H54 (cell line): ENCODE measurements at places on chromosomes 16 and 17.

GRCh38 chr17:56231693-56232092 is 78.4 kb downstream of the ANKFN1 start:
- DNase-seq, result no peak

DNA sequence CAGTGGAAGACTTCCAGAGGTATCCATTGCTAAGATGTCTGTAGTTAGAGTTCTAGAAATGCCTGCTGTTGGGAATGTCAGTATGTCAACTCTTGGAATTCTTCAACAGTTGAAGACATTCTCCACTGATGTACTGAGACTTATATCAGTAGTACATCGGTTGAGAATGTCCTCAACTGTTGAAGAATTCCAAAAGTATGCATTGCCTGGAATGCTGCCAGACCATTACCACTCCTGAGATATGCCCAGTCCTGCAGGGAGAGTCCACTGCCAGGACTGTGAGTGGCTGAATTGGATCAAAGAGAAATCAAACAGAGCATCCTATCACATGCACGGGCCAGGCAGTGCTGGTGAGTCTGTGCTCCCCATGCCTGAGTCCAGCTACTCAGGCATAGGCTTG is 42.0 kb downstream of the IL21R start:
- peak; percentile 43 for DNase-seq

- DNase-seq, result no peak
Measured at GRCh38 chr17:5897275-5897911, 172.8 kb upstream of the WSCD1 start.

DNA sequence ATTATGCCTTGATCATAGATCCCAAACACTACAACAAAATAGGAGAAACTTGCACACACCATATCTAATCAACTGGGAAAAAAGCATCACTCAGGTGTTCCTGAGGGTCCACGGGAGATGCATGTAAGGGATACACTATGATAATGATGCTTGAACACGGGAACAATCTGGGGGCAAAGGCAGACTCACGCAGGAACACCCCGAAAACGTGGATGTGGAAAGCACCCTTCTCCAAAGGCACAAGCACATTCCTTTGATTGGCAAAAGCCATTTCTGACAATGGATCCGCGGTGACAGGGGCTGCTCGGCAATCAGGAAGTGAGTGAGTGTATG is 1.3 kb downstream of the ZNF652 start:
- DNase-seq, result no peak

DNA sequence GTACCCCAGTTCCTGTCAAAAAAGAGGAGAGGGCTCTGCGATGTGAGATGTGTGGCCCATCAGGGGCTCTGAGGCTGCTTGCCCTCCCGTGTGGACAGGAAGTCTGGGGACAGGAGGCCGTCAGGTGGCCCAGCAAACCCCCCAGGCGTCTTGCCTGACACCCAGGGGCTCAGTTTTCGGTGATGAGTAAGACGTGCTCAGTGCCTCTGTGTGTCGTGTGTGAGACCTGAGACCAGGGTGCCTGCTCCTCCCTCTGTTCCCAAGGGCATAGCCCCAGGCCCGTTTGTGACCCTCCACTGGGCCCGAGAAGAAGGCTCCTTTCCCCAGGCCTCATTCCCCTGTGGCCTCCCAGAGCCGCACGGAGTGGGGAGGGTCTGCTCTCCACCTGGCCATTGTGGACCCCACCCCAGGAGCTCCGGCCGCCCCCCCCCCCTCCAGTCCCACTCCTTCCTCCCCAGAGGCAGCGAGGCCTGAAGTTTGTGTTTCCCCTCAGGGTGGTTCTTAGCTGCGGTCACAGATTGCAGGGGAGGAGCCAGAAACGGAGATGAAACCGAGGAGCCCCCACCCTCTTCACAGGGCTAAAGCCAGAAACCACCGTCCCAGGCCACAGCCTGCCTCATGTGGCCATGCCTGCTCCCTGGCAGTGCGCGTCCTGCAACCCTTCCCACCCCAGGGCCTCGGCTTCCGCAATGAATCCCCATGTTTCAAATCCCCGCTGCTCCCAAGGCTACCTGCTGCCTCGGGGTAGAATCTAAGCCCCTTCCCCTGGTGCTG is 4.9 kb upstream of the ACTG1 start:
- DNase-seq, result no peak

- no peak for DNase-seq
Measured at GRCh38 chr16:67154578-67155294, 3.9 kb upstream of the B3GNT9 start.

DNA sequence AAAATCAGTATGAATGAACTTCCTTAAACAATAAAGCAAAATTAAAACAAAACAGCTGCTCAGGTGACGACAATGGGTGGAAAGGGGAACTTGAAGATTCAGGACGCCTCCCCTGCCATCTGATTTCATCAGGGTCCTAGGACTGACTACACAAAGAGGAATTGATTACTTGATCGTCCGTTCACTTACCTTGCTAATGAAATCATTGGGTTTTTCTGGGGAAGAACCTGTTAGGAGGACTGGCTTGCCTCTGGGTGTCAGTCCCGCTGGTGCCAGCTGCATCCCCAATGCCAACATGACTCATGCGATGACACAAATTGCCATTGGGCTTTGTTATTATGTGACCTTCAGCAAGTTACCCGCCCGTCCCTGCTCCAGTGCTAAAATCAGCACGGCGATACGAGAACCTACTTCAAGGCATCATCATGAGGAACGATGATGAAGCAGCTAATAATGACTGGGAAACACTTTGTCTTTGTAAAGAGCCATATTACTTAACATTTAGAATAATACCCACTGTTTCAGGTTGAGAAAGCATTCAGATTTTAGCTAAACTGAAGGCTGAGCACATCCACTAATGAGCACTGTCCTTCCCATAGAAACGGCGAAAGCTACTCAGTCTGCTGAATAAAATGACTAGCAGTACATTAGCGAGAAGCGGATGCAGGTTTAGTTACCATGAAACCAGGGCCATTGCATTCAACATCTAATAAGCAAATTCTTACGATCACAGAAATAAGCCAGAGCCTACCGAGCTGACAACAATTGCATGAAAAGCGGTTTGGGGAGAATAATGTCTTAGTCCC is 139.4 kb downstream of the ZFHX3 start:
- DNase-seq, result no peak

DNA sequence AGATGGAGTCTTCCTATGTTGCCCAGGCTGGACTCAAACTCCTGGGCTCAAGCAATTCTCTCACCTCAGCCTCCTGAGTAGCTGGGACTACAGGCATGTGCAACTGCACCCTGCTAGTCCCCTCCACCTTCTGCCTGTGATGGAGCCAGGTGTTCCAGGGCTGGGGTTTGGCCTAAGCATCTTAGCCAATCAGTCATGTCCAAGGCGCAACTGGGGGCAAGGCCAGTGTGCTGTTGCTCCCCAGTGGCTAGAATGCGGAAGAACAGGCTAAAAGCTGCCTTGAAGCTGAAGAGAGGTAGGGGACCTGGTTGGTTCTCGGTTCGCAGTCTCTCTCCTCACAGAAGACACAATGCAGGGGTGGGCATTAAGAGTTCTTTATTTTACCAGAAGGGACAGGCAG is 18.6 kb downstream of the FLOT2 start:
- no peak for DNase-seq

GRCh38 chr17:68247445-68248198 is at the start of gene AMZ2:
TSS of gene AMZ2 (plus strand) at chr17:68248043. CDS start at chr17:68250188, 2,145 bp downstream.
- DNase-seq, result peak; percentile 90

- no peak for DNase-seq
Measured at GRCh38 chr17:2414446-2415064, 13.7 kb upstream of the MNT start.

GRCh38 chr16:72105978-72106377 is 12.3 kb downstream of the DHX38 start:
- no peak for DNase-seq

DNA sequence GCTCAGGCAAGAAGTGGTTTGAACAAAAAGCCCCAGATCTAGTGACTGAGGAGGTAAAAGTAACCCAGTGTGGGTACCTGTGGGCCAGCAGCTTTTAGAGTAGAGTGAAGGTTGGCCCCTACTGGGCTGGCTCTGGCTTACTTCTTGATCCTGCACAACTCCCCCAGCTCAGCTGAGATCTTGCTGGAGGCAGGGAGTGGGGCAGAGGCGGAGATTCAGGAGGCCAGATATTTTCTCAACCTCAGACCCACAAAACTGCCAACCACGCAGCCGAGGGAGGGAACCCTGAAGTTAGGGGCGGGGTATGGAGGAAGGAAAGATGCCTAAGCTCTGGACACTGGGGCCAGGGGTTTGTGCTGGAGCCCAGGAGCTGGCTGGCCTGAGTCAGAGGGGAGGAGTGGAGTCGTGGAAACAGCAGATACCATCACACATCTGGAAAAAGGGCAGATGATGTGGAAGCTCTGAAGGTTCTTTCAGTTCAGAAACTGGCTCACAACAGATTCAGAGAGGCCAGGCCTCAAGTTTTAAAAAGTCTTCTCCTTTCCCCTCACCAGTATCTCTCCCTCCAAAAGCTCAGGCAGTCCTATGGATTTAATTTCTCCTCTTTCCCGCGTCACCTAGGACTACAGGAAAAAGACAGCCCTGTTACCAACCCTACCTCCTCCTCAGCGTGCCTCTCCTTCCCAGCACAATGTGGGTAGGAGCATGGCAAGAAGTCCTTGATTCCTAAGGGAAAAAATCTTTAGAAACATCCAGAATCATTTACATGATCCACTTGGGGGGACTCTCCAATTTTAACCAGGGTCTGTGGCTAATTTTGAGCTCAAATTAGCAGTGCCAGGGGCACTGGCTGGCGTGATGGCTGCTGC is 48.1 kb downstream of the MYO18A start:
- peak; percentile 84 for DNase-seq

DNA sequence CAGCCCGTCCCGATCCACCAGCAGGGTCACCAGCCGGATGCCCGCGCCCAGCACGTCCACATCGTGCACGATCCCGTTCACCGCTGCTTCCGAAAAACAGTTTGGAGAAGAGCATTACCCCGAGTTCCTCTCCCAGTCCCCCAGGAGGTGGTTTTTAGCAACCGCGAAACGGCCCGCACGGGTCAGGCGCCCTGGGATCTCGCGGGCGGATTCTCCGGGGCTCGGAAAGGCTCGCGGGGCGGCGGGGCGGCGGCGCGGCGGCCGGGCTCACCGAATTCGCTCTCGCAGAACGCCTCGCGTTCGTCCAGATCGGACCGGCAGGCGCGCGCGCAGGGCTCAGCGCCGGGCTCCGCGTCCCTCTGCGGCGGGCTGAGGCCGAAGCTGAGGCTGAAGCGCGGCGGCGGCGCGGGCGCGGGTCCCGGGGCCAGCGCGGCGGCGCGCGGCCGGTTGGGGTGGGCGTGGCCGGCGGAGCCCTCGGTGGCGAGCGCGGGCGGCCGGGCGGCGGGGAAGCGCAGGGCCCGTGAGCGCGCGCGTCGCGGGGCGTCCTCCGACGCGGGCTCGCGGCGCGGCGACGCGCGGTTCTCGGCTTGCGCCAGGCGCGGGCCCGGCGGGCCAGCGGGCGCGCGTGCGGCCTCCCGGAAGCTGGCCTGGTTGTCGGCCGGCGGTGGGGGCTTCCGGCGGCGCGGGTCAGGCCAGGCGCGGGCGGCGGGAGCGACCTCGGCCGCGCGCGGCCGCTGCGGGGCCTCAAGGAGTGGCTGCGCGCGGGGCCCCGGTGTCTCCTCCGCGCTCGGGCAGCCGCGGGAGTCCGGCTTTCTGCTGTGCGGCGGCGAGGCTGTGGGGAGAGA is 2.9 kb downstream of the C17orf58 start:
- DNase-seq, result peak; percentile 81

DNA sequence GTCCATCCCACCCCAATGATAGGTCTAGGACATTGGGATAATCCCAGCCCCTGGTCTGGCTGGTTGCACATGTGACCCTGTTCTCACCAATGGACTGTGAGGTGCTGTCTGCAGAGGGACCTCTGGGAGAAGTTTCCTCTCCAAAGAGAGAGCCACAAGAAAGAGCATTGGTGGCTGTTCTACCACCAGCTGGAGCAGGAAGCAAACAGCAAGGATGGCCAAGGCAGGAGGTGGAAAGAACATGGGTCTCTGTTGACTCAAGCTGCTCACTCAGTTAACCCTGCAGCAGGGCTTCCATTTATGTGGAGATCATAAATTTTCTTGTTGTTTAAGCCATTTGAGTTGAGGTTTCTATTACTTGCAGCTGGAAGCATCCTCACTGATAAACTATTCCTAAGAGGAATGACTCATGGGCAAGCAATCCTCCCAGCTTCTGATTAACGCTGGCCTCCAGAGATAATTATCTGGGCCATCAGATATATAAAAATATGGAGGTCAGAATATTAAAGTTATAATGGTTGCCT is 52.6 kb downstream of the CYB5B start:
- DNase-seq, result peak; percentile 47

GRCh38 chr17:73645050-73645871 is 1.0 kb upstream of the SDK2 start:
- DNase-seq, result no peak
